ENCODE measurements at places on chromosomes 11 and 22. TPM values are rescaled to one million over a fixed set of nuclear protein-coding genes. Genes with fewer than 3 reads are reported as not detected.

- no peak for DNase-seq
Measured at GRCh38 chr22:20571531-20572007, 64.2 kb downstream of the MED15 start.

GRCh38 chr11:119099711-119100110 lies 1.9 kb downstream of the DPAGT1 start:
- no peak for DNase-seq

- no peak for DNase-seq
Measured at GRCh38 chr22:46443850-46444389, 93.5 kb downstream of the CELSR1 start.

- DNase-seq = no peak
Measured at GRCh38 chr11:117796456-117796871, 552 bp downstream of the DSCAML1 start.

DNA sequence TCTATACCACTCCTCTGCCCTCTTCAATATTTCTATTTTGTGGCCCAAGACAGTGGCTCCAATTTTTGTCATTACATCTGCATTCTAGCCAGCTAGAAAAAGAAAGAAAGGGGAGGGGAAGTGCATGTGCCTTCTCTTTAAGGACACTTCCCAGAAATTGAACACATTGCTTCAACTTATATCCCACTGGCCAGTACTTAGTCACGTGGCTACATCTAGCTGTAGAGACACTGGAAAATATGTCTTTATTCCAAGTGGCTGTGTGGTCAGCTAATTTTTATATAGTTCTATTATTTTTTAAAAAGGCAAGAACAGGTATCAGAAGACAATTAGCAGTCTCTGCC lies 200.4 kb downstream of the SNX19 start:
- DNase-seq = no peak

- no peak for DNase-seq
Measured at GRCh38 chr11:85694385-85694980, 8.5 kb upstream of the CCDC89 start.

DNA sequence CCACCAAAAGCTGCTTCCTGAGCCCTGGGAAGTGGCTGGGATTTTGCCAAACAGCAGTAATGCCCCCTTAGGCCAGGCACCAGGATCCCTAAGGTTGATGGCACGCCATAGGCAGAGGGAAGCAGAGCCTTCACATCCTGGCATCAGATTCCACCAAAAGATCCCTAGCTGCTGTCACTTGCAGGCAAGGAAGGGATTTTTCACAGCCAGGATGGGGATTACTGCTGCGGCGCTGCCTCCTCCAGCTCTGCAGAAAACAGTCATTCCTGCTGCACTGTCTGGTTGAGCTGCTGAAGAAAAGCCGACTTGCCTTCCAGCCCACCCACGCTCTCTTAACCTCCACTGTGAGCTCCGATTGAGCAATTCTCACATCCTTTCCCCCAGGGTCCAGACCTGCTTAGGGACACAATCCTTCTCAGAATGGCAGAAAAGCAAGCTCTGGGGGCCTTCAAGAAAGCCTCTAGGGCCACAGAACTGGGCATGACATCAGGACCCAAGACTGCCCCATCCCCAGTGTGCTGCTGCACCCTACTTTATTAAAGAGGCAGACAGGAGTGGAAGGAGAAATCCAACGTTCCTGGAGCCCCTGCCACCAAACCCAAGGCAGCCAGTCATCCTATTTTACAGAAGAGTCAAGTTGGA lies 19.9 kb downstream of the SYN3 start:
- no peak for DNase-seq

GRCh38 chr11:104776501-104777170 lies 121.6 kb downstream of the CASP12 start:
- no peak for DNase-seq

DNA sequence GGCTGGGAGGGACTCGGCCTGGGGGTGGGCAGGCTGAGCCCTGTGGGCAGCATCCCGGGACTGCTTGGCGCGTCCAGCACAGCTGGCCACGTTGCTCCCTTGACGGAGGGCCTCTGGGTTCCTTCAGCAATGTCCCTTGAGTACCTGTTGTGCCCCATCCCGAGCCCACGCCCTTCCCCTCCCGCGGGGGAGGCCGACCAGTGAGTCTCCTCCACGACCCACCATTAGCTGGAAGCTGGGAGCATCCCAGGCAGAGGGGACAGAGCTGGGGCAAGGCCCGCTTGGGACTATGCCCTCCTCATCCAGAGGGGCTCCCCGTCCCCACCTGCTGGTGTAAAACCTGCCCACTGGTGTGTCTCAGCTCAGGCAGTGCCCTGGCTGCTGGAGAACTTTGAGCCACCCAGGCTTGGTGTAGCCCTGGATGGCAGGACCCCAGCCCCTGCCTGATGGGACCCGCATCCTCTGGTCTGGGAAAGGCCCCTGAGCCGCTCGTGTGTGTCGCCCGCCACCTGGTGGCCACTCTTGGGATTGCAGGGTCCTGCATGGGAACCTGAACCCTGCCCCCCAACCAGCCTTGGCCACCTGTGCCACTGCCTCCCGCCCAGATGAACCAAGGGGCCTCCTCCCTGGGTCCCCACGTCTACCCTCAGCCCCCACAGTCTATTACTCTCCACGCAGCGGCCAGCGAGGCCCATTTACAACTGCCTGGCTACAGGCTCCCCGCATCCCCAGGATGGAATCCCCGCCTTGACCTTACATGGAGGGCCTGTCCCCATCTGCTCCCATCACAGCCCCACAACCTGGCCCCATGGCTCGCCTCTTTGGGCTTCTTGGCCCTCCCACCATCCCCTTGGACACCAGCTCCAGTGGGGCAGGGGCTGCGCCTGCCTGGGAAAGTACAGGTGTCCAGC lies 16.6 kb upstream of the ARHGAP8 start:
- no peak for DNase-seq

DNA sequence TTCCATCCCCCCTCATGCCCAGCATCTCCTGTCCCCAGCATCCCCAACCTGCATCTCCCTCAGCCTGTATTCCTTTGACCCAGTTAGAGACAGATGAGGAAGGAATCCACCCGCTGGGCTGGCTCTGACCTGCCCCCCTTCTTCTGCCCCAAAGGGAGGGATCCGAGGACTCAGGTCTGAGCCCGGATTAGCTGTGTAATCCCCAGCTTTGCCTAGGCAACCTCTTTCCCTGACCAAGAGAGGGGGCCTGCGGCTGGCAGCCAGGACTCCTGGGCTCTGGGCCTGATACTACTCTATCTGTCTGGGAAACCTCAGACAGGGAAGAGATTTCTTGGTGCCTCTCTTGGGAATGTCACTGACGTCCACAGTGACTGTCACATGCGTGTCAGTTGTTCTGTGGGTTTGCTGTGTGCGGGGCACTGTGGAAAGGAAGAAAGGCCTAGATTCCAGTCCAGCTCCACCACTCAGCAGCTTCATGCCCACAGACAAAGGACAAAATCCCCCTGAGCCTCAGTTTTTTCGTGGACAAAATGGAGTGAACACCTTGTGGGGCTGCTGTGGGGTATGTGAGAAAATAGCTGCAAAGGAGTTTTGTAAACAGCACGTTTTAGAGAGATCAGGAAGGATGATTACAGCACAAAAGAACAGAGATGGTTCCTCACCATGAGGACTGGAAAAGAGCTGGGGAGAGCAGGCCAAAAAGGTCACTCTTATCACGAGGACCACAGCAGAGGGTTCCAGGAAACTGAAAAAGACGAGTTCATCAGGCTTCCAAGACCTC lies 1.3 kb upstream of the NDUFV1 start:
- DNase-seq = no peak

DNA sequence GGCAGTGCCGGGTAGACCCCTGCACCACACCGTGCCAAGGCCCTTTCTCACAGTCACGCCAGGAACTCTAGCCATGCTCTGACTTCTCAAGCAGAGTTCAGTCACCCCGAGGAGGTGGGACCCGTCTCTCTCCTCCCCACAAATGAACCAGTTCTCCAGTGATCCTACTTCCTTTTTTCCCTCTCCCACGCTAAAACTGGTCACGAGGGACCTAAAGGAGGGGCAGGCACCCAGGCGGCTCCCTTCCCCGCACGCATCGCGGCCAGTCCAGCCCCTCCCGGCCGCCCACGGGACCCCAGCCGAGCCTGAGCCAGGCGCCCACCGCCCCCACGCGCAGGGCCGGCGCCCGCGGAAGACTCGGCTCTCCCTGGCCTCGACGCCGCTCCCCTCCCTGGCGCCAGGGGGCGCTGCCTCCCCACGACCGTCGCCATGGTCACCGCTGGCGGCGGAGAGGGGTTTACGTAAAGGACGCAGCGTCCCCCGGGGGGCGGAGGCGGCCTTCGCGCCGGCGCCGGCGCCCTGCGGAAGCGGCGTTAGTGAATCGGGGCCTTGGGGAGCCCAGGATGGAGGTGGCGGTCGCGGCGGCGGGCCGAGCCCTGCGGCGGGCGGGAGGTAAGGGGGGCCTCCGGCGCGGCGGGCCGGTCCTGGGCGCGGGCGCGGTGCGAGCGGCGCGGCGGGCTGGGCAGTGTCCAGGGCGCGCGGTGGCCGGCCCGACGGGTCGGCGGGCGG lies at the start of gene DAGLA:
Gene DAGLA (plus strand): TSS at position 499 of the 729 bp plus-strand sequence. CDS start 39,765 bp downstream, outside the sequence.
- no peak for DNase-seq

GRCh38 chr11:65478388-65479183 lies 20.3 kb upstream of the MALAT1 start:
- DNase-seq = no peak

DNA sequence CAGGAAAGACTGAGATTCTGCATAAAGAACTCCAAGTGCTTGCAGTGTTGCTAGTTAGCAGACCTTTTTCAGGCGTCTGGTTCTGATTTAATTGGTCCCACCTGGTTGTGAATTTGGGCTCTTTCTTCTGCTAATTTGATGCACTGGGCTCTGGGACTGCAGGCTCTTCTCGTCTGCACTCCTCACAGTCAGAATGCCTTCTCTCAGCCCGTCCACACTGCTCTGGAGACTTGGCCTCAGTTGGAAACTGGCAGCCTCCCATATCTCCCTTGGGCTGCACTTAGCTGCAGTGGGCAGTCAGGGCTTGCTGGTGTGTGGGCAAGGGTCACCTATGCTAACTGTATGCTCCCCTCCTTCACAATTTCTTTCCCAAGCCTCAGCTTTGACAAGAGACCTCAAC lies 1.5 kb downstream of the TRIM6 start:
- no peak for DNase-seq

GRCh38 chr11:10307022-10307399 lies 2.1 kb downstream of the ADM start:
- DNase-seq = no peak

DNA sequence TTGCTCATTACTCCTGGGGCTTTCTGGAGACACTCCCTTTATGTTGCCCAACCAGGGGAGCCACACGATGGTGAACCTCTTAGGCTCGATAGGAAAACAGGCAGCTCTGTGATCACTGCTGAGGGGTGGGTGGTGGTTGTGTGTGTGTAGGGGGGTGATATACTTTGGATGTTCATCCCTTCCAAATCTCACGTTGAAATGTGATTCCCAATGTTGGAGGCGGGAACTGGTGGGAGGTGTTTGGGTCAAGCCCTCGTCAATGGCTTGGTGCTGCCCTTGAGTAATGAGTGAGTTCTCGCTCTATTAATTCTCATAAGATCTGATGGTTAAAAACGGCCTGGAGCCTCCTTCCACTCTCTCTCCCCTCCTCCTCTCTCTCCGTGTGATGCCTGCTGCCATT lies 204.0 kb upstream of the B3GAT1 start:
- DNase-seq = no peak

Gene PRODH
- polyA plus RNA-seq = 14.6 TPM

Gene BAIAP2L2
- polyA plus RNA-seq = 4.5 TPM

Gene MAPK8IP2
- polyA plus RNA-seq = 1.0 TPM

Gene CD3E
- polyA plus RNA-seq = 0.32 TPM

Gene RIMBP3B
- not detected for polyA plus RNA-seq
